Activated naive CD4-positive, alpha-beta T cell treated with anti-CD3 and anti-CD28 coated beads, Interleukin-2, amount 50 U/mL, for 16 hours (primary cell): ENCODE measurements at places on chromosomes 2 and 18.
A peak's percentile ranks its signal among the peaks of the same experiment; 100 is the strongest.

GRCh38 chr2:75199428-75200011 is at the start of gene TACR1:
Gene TACR1 (minus strand): TSS chr2:75199520. CDS start chr2:75198934, 586 bp downstream.
- DNase-seq: peak; percentile 40

DNA sequence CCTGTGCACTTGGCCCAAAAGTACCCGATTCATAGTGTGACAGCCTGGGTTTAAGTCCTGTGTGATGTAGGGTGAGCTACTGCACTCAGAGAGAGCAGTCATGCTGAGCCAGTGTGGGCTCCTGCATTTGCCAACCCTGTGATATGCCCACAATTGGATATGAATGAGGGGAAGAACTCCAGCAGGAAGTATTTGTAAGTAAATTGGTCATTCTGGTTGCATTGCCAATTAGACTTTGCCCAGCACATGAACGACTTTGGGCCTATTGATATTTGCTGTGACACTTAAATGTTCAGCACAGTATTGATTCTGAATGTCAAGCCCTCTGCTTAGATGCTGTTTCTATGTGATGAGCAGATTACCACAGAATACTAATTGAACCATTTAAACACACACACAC is 570.9 kb downstream of the PIK3C3 start:
- DNase-seq: no peak

DNA sequence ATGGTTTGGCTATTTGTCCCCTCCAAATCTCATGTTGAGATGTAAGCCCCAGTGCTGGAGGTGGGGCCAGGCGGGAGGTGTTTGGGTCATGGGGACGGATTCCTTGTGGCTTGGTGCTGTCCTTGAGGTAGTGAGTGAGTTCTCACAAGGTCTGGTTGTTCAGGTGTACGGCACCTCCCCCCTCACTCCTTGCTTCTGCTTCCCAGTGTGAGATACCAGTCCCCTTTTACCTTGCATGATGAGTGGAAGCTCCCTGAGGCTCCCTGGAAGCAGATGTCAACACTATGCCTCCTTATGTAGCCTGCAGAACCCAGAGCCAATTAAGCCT is 232.6 kb downstream of the LDLRAD4 start:
- no peak for DNase-seq

- no peak for DNase-seq
Measured at GRCh38 chr2:48148841-48149430, 242.6 kb upstream of the FBXO11 start.

DNA sequence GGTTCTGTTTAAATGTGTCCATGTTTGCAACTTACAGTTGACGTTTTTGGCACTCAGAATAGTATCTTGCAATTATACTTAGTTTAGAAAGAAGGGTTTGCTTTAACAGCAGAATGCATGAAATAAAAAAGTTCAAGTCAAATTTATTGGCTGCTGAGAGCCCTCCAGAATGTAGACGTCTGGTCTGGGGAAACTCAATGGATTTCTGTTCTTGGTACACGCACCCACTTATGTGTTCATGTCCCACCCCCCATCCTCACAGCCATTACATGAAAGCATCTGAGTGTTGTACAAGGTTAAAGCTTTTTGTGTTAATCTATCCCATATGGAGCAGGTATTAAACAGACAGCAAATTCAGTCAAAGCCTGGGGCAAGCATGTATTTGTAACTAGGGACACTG is 219.5 kb downstream of the SOX11 start:
- DNase-seq: no peak

- no peak for DNase-seq
Measured at GRCh38 chr2:121066526-121066925, 218.5 kb downstream of the TFCP2L1 start.

- no peak for DNase-seq
Measured at GRCh38 chr18:10304853-10305252, 149.6 kb upstream of the APCDD1 start.

- DNase-seq: no peak
Measured at GRCh38 chr2:136005462-136006196, 20.2 kb upstream of the DARS1 start.

GRCh38 chr2:237701033-237701858 is 73.9 kb downstream of the LRRFIP1 start:
- DNase-seq: no peak

- DNase-seq: peak; percentile 36
Measured at GRCh38 chr2:106160786-106161261, 33.3 kb downstream of the UXS1 start.

DNA sequence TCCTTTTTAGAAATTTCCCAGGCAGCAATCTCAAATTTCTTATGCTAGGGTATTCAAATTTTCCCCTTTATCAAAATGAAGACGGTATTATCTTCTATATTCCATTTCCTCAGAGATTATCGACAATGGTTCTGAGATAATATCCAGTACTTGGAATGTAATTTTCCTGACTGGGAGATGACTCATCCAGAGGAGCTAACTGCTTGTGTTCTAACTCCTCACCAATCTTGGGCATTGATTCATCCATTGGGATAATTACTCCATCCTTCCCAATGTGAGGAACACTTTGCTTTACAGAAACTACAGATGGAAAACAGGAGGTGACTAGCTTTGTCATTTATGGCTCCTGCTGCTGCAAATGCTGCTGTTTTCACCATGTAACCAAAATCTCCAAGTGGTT is 239.4 kb upstream of the LYPD1 start:
- DNase-seq: no peak

DNA sequence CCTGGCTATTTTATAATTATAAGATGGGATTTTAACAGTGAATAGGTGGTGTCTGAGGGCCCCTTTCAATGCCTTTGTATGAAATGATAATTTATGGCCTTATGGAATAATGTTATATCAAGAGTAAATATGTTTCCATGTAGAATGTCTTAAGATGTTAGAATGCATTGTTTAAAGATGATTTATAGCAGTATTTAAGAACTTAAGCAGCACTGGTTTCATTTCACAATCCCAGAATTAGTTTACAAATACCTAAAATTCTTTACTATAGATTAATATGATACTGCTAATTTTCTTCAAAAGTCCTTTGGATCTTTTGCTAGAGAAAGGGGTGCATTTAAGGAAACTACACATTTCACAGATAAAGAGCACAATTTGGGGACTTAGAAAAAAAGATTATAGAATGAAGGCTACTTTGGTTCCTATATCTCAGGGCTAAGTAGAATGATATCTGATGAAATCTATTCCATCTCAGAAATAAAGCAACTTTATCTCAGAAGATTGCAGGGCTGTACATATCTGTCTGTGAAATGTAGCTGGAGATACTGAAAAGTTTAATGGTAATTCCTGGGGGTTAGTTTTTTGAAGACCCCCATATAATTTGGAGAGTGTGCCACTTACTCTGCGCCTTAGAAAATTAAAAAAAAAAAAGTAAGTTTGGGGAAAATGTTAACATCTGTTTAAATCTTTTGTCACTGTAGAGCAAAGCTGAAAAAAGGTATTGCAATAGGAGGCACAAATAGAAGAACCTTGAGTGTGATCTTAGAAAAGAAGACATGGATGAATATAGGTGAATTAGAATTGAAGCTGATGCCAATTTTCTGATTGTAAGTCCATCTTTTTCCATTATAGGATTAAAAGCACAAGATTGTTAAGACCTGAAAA is 123.4 kb downstream of the GULP1 start:
- DNase-seq: no peak

DNA sequence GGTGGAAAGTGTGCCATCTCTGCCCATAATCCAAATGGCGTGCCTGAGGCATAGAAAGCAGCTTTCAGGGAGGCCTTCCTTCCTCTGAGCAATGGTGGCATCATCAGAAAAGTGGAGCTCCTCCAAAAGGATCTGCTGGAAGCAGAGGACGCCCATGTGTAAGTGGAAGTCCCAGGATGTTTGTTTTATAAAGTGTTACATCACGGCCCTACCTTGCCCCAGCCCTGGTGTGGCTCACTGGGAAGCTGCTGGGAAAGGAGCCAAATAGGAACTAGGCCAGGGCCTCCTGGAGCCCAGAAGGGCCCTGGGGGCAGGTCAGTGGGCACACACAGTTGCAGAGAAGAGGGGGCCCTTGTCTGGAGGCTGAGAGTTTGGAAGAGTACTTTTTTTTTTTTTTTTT is 4.2 kb upstream of the ODC1 start:
- DNase-seq: no peak

DNA sequence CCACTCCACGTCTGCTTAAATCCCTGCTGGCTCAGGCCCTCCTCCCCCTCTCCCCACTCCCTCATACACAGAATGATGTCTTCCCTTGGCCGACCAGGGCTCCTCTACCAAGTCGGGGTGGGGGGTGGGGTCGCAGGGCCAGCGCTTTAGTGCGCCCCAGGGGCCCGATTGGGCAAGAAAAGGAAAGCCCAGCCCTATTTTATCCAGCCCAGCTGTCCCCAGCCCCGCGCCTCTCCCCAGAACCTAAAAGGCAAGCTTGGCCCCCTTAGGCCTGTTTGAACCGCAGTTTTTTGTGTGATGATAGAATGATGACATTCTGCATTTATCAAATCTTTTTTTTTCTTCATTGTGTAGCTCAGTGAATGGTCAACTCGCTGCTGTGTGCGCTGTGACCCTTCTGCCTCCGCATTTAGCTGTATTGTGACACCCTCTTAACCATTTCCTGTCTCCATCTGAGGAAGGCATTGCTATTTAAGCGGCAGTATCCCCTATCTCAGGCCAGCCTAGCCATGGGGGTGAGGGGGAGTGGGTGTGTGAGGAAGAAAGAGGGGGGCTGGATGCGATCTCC is 231.4 kb downstream of the HAUS1 start:
- DNase-seq: no peak

DNA sequence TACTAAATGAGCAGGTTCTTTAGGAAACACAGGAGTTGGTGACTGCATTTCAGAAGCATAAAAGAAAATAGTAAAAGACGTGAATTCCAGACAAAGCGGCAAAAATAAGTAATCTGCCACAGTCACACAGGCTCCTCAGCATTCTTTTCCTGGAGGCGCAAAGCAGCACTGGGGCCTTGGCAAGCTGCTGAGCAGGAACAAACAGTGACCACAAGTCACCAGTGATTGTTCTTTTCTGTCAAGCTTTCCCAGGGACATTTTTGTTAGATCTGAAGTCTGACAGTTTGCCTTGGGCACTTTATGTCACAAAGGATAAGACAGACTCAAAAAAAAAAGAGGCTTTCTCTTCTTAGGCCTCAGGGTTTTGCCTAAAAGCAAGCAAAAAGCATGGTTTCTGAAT is 216.2 kb downstream of the CDH20 start:
- DNase-seq: no peak

DNA sequence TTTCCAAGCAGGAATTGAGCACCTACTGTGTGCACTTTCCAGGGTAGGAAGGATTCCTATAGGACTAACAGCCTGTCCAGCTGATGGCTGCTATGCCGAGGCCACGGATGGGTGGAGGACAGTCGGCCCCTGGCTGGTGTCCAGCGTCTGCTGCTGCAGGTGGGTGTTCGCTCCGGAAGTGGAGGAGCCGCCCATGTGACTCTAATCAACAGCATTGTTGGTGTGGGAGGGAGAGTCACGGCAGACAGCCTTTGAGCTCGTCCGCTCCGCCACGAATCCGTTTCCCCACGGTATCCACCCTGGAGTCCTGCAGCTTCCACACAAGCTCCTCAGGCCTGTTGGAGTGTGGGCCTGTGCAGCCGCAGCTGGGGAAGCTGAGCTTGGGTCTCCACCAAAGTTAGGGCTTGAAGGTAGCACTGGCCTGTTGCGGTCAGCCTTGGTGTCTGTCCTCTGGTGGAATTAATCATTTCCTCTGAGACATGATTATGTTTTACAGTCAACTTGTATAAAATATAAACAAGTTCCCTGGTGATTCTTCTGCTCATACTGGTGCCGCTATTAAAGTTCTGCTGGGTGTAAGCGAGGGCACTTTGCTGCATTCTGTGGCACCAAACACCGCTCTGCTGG is 185.9 kb upstream of the TPO start:
- DNase-seq: no peak

DNA sequence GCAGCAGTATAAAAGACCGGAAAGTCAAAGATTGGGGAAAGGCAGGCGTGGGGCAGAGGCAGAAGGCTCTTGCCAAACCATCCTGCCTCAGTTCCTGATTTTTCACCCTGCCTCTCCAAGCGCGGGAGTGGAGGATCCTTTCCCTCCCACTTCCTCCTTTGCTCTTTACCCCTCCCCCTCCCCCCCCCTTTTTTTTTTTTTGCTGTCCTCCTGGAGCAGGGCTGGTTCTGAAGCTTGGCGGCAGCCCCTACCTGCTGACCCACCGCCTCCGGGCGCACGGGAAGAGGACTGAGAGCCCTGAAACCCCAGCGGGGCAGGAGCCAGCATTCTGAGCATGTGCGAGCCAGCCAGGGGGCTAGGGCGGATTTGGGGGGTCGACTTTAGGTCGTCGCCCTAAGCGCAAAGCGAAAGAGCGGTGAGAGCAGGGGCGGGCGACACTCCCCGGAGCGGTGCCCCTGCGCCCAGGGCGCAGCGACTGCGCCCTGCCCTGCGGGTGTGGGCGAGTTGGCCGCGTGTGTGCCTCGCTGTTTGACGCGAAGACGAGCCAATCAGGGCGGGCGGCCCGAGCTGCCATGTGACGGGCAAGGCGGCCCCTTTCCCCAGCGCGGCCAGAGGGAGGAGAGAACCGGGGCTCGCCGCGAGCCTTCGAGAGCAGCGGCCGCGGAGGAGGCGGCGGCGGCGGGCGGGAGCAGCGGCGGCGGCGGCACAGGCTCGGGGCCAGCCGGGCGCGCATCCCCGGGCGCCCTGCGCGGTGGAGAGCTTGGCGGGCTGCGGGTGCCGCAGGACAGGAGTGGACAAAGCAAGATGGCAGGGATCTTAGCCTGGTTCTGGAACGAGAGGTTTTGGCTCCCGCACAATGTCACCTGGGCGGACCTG is at the start of gene CERS6:
CERS6 (plus strand) TSS at position 628 of the 876 bp plus-strand sequence; CDS start at position 805, 177 bp downstream.
- peak; percentile 87 for DNase-seq

DNA sequence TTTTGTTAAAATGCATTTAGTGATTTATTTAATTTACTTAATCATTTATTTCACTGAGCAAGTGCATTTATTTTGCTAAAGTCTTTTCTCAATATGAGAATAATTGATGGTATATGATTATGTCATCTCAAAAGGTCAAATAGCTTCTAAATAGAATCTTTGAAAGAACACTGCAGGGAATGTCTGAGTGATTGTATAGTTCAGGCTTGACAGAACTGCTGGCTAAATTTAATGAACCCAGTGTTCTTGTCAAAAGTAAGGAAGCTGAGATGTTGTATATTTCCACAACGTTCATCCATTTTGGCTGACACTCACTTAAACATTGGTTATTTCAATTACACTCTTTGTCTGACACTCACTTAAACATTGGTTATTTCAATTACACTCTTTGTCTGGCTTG is 39.3 kb upstream of the CDH7 start:
- no peak for DNase-seq

DNA sequence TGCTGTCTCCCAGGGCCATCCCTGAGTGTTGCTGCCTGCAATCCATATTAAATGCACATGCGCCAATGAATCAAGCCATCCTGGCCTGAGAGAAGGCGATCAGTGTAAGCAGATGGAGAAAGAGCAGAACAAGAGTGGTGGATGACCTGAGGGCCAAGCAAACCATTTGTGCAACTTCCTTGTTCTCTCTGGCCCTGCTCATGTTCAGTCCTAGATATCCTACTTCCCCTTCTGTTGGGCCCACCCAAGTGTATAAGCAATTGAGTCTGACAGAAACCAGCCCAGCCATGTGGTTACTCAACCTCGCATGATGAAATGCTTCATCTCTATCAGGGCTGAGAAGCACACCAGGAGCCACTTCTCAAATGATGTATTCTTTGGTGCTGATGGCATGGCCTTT is 383.1 kb upstream of the ID2 start:
- DNase-seq: no peak

GRCh38 chr18:24987303-24988252 is 364.4 kb downstream of the ZNF521 start:
- no peak for DNase-seq

GRCh38 chr2:105744909-105745853 is at the start of gene NCK2:
Gene NCK2 (plus strand): TSS chr2:105744912. CDS start chr2:105855064, 110,152 bp downstream.
- DNase-seq: peak; percentile 46
